ENCODE measurements at places on chromosomes 2 and 18.

DNA sequence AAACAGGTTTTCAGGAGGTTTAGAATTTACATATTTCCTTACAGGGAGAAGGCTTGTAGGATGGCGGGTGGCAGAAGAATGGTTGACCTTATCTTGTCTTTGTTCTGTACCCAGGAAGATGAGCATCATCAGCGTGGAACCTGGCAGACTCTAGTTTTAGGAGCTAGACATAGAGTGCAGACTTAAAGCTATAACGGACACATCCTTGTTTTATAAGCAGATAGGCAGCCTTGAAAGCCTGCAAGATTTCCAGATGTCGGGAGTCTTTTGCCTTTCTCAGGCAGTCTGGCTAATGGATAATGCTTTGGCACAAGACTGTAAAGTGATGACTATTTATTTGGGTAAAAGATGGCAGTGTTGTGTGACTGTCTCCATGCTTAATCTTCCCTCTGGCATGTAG, 11.7 kb downstream of the AQP12B start:
- no peak for DNase-seq

DNA sequence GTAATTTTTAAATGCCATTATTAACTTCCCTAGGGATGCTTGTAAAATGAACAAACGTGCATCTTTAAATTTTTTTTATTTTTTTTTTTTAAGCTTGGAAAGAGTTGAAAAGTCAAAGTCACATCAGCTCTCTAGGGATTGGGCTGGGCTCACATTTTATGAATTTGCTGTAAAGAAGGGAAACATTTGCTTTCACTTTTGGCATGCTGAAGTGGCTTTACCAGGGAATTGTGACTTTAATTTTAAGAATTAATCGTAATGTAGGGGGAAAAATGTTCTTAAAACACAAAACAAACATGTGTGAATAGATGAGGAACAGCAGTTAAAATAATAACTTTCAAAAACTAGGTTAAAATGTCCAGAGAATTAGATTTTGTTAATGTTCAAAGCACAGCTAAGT, 123.0 kb downstream of the AGAP1 start:
- DNase-seq: no peak

GRCh38 chr18:12779456-12779855, 76.6 kb downstream of the PSMG2 start:
- DNase-seq: no peak

GRCh38 chr2:218027426-218028188, 24.8 kb upstream of the TNS1 start:
- DNase-seq: no peak

DNA sequence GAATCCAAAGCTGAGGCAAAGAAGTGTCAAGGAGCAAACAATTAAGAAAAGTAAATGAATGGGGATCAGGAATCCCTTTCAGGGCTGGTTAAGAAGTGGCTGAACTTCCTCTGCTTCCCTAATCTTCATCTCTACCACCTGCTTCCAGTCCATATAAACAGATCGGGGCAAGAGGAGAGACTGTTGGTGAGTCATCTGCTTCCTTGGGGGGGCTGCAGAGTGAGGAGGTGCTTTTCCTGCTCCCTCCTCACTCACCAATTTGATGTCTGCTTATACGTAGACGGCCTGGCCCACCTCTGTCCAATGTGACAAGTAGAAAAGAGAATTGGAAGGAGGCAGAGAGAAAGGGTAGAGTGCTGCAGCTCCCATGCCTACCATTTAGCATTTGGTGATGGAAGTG, 68.4 kb downstream of the NAB1 start:
- no peak for DNase-seq

All from stimulated activated CD4-positive, alpha-beta T cell treated with anti-CD3 and anti-CD28 coated beads, Interleukin-2, amount 100 ng/mL, for 48 hours (primary cell).